ENCODE measurements at places on chromosomes 6 and 20.

DNA sequence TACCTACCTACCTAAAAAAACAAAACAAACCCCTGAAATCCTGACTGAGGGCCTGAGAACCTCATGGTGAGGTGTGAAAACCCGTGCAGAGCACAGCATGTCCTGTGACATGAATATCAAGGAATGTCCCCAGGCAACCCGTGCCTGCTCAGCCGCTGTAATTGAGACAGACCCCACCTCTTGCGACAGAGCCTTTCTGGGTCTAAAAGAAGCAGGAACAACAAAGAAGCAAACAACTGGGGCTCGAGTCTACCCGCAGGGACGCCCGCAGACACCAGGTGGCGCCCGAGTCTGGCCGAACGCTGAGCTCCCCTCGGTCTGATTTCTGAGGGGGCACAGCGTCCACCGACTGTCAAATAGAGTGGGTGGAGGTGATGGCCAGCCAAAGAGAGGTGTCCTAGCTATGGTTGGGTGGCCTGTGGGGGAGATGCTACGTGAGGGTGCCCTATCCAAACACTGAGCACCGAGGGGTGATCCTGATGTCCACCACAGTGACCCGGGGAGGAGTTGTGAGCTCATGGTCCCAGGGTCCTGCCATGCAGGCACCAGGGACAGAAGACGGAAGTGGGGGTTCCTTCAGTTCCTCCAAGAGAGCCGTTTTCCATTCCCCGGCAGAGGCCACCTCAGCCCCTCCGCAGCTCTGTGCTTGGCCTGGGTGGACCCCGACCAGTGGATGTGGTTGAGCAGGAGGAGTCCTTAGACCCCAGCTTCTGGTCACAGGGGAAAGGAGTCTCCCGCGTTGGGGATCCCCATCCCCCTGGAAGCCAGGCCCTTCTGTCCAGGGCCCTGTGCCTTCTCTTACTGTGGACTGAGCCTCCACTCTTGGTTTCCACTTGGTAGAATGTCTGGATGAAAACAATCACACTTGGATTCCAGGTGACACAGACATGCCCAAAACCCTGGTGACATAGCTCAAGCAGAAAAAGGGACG is 268.2 kb downstream of the CDC5L start:
- DNase-seq = no peak

- DNase-seq = no peak
These were observed 72.3 kb downstream of the RNGTT start for GRCh38 chr6:88890860-88891845.

GRCh38 chr6:135496800-135497411 is 634 bp downstream of the AHI1 start:
- DNase-seq = no peak

DNA sequence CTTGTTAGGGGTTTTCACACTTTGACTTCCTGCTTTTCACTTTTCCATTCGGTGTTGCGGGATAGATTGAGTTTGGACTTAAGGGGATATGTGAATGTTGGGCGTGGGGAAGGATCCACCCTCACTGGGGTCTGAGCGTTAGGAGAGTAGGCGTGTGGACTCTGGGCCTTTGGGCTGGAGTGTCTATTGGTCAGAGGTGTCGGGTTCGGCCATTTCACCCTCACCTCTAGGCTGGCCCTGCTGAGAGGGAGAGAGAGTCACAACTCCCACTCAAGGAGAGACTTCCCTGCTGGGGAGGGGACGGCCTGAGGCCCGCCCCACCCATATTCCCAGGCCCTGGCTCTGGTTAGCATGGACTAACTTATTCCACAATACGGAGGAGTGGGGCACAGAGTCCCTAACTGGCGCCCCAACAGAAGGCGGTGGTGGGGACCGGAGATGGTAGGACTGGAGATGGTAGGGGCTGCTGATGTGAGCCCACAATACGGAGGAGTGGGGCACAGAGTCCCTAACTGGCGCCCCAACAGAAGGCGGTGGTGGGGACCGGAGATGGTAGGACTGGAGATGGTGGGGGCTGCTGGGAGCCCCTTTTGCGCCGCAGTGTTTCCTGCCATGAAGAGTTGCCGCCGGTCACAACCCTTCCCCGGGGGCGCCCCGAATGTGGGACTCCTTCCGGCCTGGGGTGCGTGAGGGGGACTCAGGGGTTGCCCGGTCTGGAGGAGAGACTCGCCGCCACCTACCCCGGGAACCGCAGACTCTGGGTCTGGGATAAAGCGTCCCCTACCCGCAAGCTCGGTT is 1.4 kb upstream of the PTPRA start:
- no peak for DNase-seq

DNA sequence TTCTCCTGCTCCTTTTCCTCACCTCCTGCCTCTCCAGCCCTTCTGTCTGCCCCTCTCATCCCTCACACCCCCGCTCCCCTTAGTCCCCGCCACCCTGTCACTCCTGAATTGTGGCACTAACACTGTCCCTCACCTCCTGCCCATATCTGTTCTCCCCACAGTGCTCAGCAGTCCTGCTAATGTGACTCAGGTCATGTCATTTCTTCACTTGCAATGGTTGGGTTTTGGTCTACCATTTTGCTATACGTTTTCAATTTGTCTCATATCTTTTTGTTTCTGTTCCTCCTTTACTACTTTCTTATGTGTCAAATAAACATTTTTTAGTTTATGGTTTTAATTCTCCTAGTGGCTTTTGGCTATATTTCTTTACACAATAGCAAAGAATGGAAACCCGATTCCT is 1.3 kb upstream of the HLA-B start:
- no peak for DNase-seq
